ENCODE measurements at places on chromosomes 7 and 10. TPM values are rescaled to one million over a fixed set of nuclear protein-coding genes. Genes with fewer than 3 reads are reported as not detected.

GRCh38 chr10:89652806-89653370 lies 7.8 kb upstream of the PANK1 start:
- DNase-seq = no peak

- DNase-seq = no peak
These were observed 144.7 kb upstream of the LYZL2 start for GRCh38 chr10:30774261-30774660.

DNA sequence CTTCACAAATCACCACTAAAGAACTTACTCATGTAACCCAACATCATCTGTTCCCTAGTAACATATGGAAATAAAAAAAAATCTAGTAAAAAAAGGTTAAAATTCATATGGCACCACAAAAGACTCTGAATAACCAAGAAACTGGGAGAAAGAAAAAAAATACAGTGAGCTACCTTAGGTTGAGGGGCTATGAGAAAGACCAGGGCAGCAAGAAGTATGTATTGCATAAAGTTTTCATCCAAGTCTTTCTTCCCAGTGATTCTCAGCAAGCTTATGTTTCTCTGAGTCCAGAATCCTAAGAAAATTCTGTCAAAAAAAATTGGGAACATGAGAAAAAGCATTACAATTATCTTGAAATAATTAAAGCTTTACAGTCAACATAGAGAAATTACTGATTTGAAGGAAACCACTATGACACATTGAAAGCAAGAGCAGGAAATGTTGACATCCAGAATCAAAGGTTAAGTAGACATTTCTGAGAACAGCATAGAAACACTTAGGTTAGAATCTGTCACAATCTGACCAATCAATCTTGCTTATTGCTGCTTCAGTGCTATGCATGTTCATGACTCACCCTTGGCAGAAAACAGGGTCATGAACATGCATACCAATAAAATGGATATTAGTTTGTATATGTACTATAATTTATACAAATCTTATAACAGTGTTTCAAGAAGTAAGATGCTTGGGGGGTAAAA lies 494.0 kb upstream of the POT1 start:
- peak; percentile 28 for DNase-seq

- DNase-seq = no peak
These were observed 3.0 kb upstream of the MGAM start for GRCh38 chr7:141992688-141993087.

- no peak for DNase-seq
These were observed 16.1 kb upstream of the C10orf71 start for GRCh38 chr10:49282879-49283341.

GRCh38 chr10:7558036-7558435 lies 108.7 kb downstream of the ITIH5 start:
- DNase-seq = no peak

DNA sequence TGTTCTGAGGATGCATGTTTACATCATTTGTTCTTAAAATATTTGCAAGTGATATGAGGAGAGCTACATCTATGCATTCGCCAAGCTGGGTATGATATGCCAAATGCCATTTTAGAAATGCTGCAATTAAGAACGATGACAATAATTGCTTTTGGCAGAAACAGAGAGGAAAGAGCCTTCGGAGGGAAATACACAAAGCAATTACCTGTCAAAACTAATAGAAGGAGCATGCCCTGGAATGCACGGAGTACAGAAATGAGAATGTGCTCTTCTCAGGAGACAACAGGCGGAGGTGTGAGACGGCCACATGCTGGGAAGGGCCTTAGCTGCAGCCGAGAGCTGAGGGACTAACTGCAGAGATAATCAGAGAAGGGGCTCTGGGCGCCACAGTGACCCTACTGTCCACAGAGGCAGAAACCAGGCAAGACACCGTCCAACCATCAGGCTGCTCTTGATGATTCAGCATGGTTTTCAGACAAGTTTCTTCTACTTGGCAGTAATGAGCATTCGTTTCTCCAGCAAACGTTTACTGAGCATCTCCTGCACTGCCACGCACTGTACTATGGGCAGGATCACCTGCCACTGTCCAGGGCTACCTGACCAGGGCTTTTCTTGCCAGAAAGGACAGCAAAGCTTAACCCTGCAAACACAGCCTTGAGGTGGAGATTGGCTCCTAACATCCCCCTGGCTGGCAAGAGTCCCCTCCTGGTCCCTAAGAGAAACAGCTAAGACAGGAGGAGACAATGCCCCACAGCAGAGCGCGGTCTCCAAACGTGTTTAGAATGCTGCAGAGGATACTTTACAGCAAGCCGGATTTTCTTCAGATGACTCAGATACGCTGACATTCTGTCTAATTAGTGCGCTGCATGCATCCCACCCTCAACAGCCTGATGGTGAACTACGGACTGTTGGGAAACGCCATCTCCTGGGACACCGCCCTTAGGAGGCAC lies 18.1 kb downstream of the VIPR2 start:
- no peak for DNase-seq

DNA sequence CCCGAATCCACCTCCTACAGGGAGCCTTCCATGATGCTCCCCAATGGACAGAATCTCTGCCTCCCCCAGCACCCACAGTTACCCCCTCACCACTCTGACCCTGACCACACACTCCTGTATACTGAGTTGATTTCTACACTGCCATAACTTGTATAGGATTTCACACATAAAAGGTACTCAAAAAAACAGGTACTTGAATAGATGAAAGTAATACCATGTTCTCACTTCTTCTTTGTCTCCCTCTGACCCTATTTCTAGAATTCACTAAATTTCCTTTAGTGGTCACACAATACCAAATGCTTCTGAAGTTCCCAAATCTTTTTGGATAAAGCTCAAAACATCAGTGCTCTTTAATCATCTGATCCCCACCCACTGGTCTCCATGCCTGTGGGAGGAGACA lies 45.4 kb downstream of the HSPA12A start:
- DNase-seq = no peak

DNA sequence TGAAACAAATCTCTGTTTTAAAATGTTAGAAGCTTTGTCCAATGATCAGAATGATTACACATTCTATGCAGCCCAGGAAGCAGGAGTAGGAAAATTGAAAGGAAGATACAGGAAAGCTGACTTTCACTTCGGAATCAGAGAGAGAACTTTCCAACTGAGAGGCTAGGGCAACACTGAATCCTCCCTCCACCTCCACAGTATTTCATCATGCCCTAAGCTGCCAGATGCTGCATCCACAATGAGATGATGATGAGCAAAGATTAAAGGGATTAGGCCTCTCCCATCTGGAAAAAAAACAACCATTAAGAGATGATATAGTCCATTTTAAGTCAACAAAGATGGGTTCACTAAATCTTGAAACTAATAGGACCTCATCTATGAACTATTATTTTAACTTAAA lies 215.6 kb downstream of the GPR37 start:
- no peak for DNase-seq

- no peak for DNase-seq
These were observed 73.2 kb downstream of the SRI start for GRCh38 chr7:88146616-88147015.

- no peak for DNase-seq
These were observed 42.3 kb downstream of the UNCX start for GRCh38 chr7:1274876-1275375.

- DNase-seq = no peak
These were observed 18.4 kb downstream of the SORBS1 start for GRCh38 chr10:95542761-95543160.

DNA sequence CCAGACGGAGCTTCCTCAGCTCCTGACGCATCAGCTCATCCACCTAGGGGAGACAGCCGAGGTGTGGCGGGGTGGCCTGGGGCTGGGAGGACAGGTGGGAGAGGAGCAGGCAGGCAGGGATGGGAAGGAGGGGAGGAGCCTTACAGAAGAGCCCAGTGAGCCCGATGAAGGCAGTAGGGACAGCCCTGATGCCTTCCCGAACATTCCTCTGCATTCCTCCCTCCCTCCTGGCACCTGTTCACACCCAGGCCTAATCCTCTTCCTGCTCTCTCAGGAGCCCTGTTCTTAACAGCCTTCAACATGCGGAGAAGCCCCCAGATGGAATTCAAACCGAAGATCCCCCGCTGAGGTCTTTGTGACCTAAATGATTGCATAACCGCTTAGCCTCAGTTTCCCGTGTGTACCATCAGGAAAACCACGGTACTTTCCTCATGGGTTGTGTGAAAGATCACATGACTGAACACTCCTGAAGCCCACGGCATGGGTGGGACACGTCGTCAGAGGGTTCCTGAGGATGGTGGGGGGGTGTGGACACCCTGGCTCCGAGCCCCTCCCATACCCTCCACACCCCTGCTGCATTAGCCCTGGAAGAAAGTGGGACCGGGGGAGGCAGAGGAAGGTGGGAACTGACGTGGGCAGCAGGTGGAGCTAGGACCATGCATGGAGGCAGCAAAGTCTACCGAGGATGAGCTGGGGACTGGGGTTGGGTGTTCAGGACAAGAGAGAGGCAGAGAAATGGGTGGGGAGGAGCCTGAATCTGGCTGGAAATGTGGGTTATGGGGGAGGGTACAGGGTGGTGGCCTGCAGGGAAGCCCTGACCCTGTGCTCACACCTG lies 8.8 kb upstream of the ASB10 start:
- no peak for DNase-seq

DNA sequence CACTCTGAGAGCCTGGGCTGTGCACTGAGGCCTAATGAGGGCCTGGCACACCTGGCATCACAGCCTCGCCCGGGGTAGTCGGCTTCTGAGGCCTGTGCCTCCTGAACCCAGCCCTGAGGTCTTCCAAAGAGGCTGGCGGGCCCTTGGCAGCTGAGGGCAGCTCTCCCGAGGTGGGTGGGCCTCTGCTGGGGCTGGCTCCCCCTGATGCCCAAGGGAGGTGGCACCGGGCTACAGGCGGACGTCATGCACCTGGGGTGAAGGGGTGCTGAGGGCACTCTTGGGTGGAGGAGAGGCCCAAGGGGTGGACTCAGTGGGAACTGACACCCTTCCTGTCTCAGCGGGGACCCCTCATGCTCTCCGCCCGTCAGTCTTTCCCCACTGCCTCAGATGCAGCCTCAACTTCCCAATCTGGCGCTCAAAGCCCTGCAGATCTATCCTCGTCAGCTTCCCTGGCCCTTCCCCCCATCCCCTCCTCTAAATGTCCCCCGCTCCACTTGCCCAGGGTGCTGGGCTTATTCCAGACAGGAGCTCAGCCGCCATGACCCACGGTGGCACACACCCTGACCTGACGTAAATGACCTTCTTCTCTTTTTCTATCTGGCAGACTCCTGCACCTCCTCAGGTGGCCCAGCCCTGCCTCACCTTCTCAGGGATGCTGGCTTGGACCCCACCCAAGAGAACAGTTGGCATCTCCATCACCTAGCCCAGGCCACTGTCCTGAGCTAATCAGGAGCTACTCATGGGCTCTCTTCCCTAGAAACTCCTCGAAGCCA lies 38.2 kb downstream of the MYL10 start:
- no peak for DNase-seq

DNA sequence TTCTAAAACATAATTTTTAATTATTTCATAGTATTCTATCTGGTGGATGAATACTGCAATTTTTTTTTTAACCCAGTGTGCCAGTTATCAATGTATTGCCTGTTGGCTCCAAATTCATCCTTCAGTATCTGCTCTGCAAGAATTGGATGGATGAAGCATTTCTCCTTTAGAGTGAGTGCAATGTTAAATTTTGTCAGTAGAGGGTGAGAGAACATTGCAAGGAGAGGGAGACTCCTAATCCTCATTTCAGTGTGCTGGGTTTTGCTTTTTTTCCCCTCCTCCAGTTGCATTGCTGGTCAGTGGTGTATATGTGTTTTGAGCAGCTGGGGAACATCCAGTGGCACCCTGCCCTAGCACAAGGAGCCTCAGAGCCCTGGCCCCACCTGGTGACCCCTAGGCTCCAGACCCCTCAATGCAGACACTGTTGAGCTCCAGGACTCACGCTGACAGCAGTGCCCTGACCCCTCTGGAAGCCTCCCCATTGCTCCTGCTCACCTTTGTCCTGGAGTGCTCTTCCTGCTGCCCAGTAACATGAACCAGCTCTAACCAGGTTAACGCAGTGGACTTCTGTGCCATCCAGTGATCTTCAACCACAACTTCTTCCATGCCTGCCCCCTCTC lies 199.4 kb downstream of the USP6NL start:
- DNase-seq = no peak

- DNase-seq = peak; percentile 53
These were observed 47.3 kb upstream of the INSYN2A start for GRCh38 chr10:127243490-127244272.

DNA sequence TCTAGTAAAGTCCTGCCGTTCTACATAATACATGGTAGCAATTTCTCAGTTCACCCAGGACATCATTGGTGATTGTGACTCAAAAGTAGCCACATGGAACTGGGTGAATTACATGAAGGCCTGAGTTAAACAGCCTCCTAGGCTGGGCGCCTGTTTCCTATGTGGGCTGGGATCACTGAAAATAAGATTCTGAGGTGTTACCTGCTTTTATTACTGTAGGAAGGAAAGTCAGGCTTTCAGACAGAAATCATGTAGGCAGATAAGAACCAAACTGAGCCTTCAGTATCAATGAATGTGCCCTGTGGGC lies 160.4 kb downstream of the CAMK1D start:
- no peak for DNase-seq

- DNase-seq = no peak
These were observed 1110.4 kb downstream of the XPNPEP1 start for GRCh38 chr10:108812906-108813305.

DNA sequence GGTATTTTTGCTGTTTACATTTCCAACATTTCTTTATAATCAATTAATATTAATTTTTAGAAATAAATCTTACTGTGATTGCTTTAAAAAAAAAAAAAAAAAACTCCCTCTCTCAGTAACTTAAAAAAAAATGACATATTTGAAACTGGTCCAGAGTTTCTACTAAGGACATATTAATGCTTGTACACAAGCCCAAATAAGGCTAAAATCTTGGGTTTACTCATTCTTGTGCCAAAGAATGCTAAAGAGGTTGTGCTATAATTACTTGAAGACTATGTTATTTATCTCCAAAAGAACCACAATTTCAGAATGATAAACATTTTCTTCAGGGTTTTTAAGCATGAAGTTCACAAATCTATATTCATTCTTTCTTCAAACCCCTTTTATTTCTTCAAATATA lies 39.4 kb upstream of the PHF14 start:
- DNase-seq = no peak

DNA sequence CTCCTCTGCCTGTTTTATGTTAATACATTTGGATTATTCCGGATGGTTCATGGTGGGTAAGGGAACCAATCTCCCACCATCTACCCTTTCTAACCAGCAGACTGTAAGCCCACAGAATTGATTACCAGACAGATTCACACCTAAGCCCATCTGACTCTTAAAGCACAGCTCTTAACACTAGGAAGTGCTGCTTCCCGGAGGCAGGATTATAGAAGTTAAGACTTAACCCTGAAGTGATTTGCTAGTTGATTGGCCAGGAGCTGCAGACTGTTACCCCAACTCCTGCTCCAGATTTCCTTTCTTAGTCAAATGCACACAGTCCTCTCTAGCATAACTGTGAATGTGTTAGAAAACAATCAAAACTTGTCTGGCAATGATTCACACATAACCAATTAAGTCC lies 221.7 kb downstream of the CDK14 start:
- peak; percentile 6 for DNase-seq

Gene CPA2
- not detected for total RNA-seq

Gene BHLHA15
- total RNA-seq = 0.44 TPM

Gene TRIM73
- 0.44 TPM for total RNA-seq

Gene GRM3
- total RNA-seq = not detected

Gene TCAF2
- total RNA-seq = 3.0 TPM

Gene HOXA13
- total RNA-seq = not detected

Gene CLDN3
- total RNA-seq = 0.44 TPM

Gene TMEM196
- not detected for total RNA-seq

Gene GOLGA7B
- under 0.01 TPM for total RNA-seq

Data from lung microvascular endothelial cell (primary cell).